Head of caudate nucleus (tissue), 42 donors: ENCODE measurements at places on chromosomes 6 and 20.

DNA sequence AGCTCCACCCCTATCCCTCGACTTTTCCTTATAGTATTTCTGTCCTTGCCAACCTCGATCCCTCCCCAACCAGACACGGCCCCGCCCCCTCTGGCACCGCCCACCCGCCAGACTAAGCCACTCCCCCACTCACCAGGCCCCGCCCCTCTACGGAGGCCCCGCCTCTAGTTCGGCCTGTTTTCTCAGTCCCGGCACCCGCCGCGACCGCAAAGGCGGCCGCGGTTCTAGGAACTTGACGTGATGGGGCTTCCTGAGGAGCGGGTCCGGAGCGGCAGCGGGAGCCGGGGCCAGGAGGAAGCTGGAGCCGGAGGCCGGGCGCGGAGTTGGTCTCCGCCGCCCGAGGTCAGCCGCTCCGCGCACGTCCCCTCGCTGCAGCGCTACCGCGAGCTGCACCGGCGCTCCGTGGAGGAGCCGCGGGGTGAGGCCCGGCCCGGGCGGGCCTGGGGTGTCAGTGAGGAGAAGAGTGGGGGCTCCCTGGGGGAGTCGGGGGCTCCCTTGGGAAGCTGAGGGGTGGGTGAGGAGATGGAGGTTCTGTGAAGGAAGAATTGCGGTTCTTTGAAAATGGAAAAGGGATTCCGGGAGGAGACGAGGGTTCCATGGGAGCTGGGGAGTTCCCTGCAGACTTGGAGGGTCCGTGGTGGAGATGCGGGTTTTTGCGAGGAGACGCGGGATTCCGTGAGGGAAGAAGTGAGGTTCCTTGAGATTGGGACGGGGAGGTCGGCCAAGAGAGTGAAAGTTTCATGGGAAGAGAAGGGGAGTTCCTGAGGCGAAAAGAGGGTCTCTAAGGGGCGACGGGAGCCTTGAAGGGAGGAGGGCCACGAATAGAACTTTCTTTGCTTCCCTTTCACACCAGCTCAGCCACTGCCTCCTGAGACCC is at the start of gene ACSS2:
Gene ACSS2, plus strand, starts transcription at position 207 of the 877 bp plus-strand sequence. Its CDS starts 34 bp downstream, at position 241.
- peak; percentile 99 for DNase-seq

DNA sequence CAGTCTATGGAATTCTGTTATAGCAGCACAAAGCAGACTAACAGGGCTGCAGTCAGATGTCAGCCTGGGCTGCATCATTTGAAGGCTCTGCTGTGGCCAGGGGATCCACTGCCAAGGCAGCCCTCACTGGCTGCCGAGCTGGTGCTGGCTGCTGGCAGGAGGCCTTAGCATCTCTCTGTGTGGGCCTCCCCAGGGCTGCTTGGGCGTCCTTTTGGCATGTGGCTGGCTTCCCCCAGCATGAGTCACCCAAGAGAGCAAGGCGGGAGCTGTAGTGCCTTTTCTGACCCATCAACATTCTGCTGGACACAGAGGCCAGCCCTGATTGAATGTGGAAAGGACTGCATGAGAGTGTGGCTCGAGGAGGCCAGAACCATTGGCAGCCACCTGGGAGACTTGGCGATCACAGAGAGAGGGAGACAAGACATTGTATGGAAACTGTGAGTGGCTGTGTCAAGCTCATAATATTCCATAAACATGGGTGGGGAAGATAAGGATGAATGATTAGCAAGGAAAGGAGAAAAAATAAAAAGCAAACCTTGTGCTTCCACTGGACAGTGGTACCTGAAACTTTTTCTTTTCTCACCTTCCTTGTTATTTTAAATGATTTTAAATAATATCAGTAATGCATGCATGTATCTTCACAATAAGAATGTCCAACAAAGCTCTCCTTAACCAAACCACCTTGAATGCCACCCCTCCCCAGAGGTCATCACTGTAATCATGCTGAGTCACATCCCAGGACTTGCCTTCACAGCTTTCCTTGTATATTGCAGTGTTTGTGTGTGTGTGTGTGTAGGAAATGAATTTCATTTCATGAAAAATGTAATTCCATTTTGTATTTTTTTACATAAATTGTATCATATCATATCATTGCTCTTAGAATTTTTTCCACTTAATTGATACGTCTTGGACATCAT is 55.0 kb upstream of the VSX1 start:
- peak; percentile 57 for DNase-seq

GRCh38 chr6:42963855-42964605 is 3.5 kb downstream of the GNMT start:
- no peak for DNase-seq

DNA sequence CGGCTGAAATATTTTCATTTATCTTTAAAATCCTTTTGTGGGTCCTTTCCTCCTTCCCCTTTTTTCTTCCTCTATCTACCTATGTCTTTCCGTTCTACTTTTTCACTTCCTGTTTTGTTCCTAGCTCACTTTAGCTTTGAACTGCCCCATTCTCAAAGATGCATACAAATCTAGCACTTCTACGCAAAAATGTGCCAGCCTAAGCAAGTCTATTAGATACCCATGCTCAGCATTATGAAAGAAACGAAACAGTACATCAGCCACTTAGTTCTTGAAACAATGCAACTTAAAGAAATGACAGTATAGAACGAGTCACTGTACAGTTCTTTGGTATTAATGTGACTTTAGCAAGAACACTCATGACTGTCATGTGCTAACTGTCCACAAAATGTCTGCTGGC is 47.3 kb upstream of the MARCKS start:
- no peak for DNase-seq

- no peak for DNase-seq
Measured at GRCh38 chr6:61751986-61752385, 534.0 kb downstream of the KHDRBS2 start.

DNA sequence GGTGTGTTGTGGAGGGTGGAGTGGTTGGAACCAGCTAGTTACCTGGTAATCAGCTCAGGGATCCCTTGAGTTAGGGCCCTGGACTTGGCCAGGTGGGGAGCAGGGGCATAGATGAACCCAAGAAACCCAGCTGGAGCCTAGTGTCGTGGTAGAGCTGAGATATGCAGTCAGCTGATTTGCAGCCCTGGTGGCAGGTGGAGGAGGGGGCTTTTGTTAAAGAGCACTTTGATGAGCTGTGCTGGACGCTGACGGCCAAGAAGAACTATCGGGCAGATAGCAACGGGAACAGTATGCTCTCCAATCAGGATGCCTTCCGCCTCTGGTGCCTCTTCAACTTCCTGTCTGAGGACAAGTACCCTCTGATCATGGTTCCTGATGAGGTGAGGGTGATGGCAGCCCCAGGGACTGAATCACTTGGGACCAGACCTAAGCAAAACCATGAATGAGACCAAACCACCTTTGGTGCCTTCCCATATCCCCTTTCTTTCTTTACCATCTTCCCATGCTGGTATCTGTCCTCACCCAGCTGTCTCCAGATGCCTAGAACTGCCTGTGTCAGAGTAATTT is 12.7 kb downstream of the DEF6 start:
- DNase-seq, result no peak

DNA sequence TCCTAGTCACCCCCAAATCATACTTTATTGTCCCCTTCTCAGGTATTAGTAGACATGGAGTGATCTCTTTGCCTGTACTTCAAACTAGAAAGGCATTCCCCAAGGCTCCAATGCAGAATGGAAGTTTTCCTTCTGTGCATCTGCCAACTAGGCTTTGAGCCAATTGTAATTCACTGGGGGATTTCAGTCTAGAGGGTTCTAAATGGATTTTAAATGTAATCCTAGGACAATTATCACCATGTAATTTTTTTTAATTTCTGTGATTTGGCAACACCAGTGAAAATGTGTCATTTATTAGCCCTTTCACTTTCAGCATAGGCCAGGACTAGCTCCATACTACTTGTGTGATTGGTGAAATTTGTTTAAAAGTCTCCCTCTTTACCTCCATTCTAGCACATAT is 557.6 kb upstream of the MARCKS start:
- DNase-seq, result no peak

DNA sequence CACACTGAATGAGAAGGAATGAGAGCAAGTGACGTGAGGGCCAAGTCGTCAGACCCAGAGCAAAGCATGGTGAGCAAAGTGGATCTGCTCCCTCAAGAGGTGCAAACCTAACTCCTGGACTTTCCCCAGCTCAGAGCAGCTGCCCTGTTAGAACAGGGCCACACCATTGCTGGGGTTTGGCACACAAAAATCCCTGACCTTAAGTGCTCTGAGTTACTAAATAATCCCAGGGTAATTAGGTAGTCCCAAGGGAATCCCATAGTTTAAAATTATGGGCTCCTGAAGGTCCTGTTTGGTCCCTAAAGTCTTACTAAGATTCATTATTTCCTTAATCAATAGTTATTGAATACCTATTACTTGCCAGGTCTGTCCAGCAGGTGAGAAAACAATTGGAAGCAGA is 165.1 kb upstream of the TNFAIP3 start:
- no peak for DNase-seq

- no peak for DNase-seq
Measured at GRCh38 chr6:137472641-137473137, 21.5 kb downstream of the OLIG3 start.

GRCh38 chr6:89602166-89602565 is 36.4 kb downstream of the LYRM2 start:
- no peak for DNase-seq

GRCh38 chr6:14182916-14183315 is 65.3 kb downstream of the CD83 start:
- DNase-seq, result no peak

- no peak for DNase-seq
Measured at GRCh38 chr6:47722194-47722593, 23.8 kb downstream of the ADGRF4 start.

DNA sequence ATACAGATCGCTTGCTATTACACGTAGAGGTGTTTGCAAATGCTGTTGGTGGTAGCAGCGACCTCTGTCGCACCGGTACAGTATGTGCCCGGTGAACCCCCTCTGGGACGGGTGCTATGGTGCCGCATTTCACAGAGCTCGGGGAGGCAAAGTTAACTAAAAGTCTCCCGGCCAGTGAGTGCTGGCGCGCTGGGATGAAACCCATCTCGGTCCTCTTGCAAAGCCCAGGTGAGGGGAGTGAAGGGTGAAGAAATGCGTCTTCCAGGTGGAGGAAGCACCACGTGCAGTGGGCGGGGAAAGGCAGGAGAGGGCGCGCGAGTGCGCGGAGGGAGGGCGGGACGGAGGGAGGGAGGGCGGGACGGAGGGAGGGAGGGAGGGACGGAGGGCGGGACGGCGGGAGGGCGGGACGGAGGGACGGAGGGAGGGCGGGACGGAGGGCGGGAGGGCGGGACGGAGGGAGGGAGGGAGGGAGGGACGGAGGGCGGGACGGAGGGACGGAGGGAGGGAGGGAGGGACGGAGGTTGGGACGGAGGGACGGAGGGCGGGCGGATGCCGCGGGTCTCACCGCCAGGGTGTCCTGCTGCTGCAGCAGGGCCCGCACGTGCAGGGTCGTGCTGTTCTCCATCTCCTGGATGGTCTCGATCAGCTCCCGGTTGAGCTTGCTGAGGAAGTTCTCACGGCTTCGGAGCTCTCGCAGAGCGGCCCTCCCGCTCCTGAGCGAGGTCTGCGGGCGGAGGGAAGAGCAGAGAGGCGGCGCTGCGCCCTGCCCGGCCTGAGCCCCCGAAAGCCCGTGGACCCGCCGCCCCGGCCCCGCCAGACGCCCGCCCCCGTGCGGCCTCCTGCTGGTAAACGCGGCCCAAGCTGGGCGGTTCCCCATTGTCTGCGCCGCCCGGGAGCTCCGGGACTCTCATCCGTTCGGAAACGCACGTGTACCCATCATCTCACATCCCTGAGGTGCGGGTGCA is 11.7 kb downstream of the C20orf96 start:
- DNase-seq, result no peak

DNA sequence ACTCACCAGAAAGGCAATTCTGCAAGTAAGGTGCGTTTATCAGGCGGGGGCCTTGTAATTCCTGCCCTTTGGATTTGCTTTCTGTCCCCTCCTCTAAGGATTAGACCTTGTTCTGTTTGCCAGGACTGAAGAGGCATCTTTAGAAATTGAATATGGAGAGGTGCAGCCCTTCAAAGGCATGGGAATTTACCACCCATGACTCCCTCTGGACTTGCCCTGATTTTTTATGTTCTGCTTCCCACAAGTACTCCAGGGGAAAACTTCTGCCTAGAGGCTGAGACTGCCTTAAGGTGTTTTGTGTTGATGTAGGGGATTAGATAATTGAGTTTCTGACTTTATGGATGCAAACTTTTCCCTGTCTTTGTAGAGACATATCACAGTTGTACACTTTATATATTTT is 30.2 kb downstream of the SYTL3 start:
- DNase-seq, result no peak

- DNase-seq, result no peak
Measured at GRCh38 chr6:165086814-165087213, 222.6 kb downstream of the C6orf118 start.

- no peak for DNase-seq
Measured at GRCh38 chr6:130929036-130929678, 102.0 kb downstream of the SMLR1 start.

DNA sequence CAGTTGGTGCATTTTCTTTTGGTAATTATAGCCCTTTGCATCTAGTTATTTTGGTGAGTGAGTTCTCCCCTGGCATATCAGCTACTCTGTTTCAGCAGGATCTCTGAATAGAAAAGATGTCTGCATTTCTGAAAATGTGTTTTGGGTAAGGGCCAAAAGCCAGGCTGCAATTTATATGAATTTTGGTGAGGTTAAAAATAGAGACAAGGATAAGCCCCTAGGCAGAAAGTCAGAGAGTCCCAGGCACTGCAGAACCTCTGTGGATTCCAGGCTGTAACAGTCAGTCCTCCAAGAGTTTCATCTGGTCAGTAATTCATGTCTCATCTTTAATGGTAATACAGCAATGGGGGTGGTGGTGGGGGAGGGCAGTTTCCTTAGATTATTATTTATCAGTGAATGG is 53.0 kb downstream of the HDGFL1 start:
- no peak for DNase-seq

DNA sequence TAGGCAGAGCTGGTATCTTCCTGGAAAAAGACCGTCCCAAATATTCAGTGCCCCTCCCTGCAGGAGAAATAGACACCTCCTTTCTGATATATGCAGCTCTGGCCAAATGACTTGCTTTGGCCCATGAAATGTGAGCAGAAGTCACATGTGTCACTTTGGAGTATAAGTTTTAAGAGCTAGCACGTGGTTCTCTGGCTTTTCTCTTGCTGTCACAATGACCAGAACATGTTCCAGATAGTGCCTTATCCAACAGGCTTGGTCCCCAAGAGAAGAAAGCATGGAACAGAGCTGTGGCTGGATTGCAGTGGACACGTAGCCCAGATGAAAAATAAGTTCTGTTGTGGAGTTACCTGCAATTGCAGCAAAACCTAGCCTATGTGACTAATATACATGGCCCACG is 40.4 kb downstream of the UNC5CL start:
- no peak for DNase-seq

DNA sequence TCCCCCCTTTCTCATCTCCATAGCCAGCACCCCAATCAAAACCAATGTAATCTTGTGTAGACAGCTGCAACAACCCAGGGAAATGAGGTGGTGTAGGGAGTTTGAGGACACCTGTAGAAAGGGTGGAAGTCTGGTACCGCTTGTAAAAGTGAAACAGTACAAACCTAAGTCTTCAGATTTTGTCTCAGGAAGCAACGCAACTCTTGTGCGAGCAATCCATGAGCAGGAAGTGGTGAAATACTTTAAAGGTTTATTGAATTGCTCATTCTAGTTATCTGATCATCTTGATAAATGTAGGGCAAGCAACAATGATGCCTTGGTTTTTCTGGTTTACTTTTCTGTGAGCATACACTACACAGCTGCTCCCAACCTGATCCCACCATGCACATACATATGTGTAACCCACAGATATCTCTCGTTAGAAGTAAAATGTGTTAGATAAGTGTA is 71.1 kb upstream of the THEMIS start:
- DNase-seq, result no peak
